Kidney tubule cell (primary cell): ENCODE measurements at places on chromosomes 13 and 19.

- peak; percentile 81 for DNase-seq
Measured at GRCh38 chr19:16160943-16161560, 12.3 kb downstream of the CIB3 start.

DNA sequence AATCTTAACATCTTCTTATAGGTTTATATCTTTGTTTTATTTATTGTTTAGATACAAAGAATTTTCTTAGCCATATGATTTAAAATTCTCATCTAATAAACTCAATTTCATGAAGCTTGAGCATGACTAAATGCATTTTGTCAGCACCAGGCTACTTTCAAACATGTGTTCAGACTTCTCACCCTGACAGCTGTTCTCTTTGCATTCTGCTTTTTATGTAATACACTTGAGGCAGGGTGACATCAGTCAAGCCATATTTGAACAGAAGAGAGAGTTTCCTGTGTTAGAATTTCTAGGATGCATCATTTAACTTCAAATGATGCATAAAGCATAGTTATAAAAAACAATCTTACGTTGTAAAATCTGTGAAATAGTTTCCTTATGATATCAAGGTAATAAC, 1295.1 kb upstream of the PCDH20 start:
- DNase-seq: no peak

GRCh38 chr19:53600217-53600616, 31.6 kb upstream of the DPRX start:
- no peak for DNase-seq

DNA sequence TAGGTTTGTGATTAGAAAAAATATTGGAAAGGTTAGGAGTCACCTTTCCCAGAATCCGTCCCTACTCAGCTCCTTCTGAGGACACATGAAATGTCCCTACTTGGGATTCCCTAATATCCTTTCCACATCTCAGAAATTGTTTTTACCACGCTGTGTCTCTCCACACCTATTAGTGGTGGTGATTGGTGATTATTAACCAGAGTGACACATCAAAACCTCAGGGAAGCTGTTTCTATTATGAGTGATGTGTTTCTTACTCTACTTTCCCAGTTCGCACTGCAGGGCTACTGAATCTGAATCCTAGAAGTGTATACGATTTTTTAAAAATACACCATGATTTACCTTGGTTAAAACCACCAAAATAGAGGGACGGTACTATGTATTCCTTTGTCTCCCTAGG, 460.8 kb downstream of the TBC1D4 start:
- peak; percentile 76 for DNase-seq

DNA sequence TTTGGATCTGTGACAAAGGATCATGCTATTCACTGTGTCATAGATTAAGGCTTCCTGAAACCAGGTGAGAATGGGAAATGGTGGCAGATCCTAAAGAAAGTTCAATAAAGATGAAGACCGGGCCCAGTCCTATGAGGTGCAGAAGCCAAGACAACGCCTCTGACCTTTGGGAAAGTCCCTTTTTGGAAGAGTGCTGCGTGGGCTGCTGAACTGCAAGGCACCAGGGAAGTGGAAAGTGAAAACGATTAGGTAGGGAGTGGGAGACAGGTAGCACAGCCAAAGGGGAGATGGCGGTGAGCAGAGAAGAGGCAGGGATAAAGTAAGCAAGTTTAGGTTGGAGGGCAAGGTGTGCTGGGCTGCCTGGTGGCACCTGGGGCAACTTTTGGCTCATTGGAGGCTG, 16.3 kb downstream of the MBNL2 start:
- no peak for DNase-seq

- no peak for DNase-seq
Measured at GRCh38 chr19:4472174-4472974, at the start of gene HDGFL2. Gene HDGFL2 (plus strand): TSS chr19:4472297. CDS start chr19:4472351, 54 bp downstream.

DNA sequence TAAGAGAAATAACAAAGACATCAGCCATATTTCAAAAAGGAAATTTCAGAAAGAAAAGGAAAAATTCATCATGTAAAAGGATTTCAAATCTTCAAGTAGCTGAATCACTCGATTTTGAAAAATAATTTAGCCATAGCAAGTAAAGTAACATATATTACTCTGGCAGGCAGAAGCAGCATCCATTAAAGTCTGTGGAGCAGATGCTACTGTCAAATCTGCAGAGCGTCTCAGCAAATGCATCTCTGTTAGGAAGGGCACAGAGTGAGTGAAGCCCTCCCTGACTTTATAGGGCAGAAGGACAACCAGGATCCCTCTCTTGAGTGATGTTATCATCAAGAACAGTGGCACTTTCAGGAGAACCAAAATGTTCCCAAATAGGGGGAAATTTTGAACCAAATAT, 445.5 kb downstream of the EFNB2 start:
- no peak for DNase-seq

DNA sequence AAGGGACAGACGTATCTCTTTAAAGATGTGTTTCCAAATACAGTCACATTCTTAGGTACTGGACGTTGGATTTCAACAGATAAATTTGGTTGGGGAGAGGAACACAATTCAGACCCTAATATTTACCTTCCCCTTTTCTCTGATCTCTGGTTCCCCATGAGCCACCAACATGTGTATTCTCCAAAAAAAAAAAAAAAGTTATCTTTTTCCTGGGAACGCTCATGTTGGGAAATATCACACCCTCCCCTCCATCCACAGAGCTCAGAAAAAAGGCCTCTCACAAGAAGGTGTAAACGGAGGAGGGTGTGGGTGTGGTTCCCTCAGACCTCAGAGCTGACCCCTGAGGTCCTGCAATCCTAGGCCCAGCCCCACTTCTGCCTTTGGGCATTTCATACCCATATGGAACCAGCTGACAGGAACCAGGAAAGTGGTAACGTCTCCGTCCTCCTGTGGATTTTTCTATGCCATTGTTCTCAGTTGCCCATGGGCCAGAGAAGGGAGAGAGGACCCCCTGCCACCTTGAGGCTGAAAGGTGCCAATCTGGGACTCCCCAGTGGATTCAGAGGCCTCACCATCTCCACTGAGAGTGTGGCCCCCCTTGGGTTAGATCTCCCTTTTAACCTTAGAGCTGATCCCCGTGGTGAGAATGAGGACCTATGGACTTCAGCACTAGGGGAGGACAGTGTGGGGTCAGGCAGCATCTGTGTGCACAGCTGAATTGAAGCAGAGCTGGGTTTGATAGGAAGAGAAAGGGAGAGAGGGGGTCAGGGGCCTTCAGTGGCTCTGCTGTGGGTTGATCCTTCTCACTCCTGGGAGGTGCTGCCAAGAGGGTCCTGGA, 8.4 kb upstream of the SIGLEC12 start:
- no peak for DNase-seq

DNA sequence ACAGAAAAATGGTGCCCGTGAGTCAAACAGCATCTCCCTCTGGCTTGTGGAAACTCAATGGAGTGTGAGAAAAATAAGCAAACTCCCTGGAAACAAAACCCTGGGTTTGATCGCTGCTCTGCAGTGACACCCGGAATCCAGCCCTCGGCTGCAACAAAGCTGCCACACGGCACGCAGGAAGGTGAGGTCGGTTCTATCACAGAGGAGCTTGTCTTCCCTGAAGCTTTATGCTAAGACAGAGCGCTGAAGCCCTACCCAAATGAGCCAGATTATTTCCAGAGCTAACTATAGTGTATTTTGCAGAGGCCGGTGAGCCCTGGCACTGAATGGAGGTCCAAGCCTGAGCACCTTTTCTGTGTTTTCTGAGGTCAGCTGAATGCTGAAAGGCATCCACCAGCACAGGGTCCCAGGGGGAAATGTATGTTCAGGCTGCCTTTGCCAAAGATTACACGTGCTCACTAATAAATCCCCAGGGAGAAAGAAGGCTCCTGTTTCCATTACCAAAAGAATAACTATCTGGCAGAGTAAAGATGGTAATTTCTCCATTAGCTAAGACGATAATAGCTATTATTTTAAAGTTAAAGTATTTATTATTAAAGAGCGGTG, 77.8 kb downstream of the TSHZ3 start:
- DNase-seq: peak; percentile 2

DNA sequence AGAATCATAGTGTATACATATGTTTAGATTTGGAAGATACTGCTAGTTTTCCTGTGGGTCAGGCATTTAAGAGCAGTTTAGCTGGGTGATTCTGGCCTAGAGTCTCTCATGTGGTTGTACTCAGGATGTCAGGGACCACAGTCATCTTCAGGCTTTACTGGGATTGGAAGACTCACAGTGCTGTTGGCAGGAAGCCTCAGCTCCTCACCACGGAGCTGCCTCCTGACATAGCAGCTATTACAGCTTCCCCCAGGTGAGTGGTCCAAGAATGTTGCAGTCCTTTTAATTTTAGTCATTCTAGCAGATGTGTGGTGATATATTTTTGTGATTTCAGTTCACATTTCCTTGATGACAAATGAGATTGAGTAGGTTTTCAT, 16.9 kb upstream of the GPR18 start:
- peak; percentile 84 for DNase-seq

DNA sequence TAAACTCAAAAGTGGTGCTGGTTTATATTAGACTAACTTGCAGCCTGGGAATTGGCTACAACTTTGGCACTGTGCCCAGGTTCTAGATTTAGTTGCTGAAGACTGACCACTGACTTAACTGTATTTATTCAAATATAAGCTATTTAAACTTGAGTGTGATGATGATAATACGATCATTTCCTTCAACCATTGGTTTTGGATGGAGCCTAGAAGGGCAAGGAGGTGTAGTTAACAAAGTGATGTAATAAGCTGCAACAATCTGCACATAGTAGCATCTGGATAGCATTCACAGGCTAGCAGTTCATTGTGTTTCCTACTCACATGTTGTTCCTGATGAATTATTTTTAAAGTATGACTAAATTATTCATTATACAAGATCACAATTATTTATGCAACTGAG, 55.2 kb upstream of the DACH1 start:
- no peak for DNase-seq

GRCh38 chr13:93225610-93226009, 997 bp upstream of the GPC6 start:
- DNase-seq: peak; percentile 66

- DNase-seq: no peak
Measured at GRCh38 chr19:53538378-53539109, 599 bp downstream of the ZNF331 start.

- no peak for DNase-seq
Measured at GRCh38 chr13:25688536-25688935, 316.8 kb downstream of the ATP8A2 start.

DNA sequence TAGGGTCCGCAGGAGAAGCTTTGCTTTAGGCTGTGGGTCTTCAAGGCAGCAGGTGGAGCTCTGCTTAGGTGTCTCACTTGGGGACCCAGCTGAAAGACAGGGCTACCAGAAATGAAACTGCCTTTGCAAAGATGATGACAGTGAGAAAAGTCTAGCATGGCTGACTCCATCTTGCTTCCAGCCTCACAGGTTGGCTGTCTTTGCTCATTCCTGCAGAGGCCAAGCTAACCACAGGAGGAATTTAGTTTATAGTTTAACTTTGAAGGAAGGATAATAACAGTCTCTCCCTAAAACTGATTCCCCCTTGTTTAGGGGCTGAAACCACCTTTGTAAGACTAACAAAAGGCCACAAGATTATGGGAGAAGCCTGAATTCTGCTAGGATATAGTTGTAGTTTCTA, 252.4 kb downstream of the UQCRFS1 start:
- peak; percentile 87 for DNase-seq

GRCh38 chr19:640161-640558, 481 bp downstream of the FGF22 start:
- no peak for DNase-seq

DNA sequence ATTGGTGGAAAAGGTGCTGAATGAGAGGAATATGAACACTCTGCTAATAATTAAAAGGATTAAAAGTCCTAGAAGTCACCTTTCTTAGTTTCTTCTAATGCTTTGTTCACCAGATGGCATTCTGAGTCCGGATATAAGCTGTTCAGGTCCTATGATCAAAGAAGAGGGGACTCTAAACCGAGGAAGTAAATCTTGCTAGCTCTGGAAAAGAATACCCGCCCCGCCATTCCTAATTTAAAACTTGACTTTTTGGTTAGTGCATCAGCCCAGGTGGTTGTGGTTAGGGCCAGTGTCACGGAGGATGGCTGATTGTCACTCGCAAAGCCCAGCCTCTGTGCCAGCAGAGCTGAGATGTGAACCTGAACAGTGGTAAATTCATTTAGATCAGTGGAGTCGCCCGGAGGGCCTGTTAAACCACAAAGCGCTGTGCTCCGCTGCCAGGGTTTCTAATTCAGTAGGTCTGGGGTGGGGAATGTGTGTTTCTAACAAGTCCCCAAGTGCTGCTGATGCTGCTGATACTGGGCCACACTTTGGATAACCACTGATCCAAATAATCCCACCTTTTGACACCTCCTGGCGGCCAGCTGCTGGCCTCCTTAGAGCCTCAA, 425.4 kb downstream of the DCT start:
- DNase-seq: peak; percentile 3

GRCh38 chr13:72745260-72745659, 17.5 kb downstream of the BORA start:
- DNase-seq: no peak

DNA sequence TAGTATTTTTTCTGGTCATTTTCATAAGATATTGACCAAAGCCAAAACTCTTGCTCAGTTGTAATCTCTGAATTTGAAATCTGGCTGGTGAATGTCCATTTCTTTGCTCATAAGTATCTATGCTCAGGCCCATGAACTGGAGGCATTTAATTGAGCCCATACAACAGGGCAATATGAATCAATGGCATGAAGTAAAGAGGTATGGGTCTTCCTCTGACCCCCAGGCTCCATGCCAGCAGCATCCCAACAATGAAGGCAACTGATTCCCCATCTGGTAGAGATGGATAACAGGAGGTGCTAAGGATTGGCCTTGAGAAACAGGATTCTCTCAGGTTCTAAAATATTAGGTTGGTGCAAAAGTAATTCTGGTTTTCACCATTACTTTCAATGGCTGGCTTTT, 330.8 kb downstream of the LIG4 start:
- no peak for DNase-seq

DNA sequence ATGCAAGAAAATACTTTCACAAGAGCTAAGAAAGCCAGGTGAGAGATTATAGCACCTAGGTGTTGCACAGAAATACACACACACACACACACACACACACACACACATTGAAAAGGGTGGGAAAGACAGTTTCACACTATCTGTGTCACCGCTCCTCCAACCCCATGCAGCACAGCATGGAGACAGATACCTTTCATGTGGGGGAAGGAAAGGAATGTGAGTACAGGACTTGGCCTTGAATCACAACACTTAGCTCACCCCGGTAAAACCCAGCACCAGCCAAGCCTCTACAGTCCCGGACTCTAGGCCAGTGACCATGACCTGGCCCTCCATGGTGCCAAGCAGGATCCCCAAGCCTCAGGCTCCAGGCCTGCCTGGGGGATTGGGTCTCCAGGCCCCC, 462.0 kb upstream of the SPRY2 start:
- no peak for DNase-seq
